ENCODE measurements at places on chromosomes 1 and 21. TPM values are rescaled to one million over a fixed set of nuclear protein-coding genes. Genes with fewer than 3 reads are reported as not detected.

The TXNIP gene
- 678 TPM for total RNA-seq

The U2AF1 gene
- total RNA-seq, result 19.2 TPM

The TRABD2B gene
- not detected for total RNA-seq

DNA sequence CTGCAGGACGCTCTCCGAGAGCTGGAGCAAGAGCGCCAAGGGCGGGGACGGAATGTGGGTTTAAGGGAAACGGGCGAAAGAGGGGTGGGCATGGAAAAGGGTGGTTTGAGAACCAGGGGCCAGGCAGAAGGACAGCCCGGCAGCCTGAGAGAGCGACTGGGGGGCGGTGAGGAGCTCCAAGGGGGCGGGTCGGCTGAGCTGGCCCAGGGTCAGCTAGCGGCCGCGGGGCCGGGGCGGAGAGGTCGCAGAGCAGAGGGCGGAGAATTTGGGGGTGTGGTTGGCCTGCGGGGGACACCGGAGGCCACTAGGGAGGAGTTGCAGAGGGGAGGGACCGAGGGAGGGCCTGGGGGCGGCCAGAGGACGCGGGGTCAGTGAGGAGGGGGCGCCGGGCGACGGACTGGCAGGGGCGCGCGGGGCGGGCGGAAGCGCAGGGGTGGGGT, 54.7 kb downstream of the NDUFS5 start:
- DNase-seq, result no peak

DNA sequence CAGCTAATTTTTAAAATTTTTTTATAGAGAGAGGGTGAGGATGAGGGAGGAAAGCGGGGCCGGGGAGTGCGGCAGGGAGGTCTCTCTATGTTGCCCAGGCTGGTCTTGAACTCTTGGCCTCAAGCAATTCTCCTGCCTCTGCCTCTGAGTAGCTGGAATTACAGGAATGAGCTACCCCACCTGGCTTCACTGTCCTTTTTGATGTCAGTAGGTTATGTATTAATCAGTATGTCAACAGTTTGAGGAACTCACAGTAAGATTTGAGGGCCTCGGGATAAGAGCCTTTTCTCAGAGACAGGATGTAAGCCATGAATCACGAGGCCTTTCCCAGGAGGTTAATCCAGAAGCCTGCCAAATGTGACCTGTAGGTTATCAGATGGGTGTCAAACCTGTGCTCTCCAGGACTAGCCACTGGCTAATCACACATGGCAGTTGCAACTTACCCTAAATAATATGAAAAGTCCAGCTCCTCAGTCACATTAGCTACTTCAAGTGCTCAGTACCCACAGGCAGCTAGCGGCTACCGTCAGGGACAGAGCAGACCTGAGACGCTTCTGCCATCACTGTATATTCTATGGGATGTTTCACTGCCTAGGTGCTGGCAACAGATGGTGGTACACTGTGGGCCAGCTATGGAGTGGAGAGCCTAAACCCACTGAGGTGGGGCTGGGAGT, 33.1 kb downstream of the TRIM67 start:
- DNase-seq, result no peak

- no peak for DNase-seq
Observed at GRCh38 chr1:31348449-31348848, 24.4 kb downstream of the FABP3 start.

DNA sequence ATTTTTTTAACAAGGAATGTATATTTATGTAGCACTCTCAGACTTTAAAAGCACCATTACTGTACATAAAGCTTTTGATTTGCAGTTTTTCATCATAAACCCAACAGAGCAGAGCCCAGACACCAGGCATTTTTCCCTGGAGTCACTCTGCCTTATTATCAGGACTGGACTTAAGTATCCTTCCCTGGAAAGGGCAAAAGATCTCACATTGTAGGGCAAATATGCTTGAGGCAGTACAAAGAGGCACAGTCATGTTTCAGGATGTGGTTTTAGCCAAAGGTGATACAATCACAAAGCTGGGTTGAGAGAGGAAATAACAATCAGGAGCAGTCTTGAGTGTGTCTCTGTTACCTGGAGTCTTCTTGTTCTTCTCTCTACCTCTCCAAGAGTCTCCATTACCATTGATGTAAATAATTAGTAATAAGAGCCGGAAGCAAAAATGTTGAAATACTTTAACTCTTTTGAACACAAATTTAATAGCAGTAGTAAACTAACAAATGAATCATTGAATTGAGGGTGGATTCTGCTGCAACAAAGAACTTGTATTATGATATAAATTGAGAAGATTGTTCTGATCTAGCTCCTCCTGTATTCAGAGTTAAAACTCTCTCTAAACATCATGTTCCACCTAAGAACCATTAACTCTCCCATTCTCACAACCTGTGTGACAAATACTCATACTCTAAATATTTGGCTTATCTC, 160.5 kb downstream of the LTN1 start:
- DNase-seq, result no peak

The C8B gene
- total RNA-seq, result not detected

The TTLL10 gene
- total RNA-seq, result not detected

DNA sequence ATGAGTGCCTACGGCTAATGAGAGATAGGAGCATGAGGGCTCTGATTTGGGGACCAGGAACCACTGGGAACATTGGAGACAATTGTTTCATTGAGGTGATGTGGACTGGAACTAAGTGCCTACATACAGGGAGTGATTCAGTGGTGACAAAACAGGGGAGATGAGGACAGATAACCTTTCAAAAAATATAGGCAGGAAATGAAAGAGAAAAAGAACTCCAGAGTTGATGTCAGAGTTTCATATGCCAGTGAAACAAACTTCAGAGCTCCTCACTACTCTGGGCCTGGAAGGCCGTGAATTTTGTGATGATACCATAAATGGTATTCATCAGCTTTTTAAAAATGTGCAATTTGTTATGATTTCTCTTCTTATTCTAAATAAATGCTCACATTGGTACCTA, 39.3 kb downstream of the FASLG start:
- DNase-seq, result no peak

- peak; percentile 83 for DNase-seq
Observed at GRCh38 chr1:59814180-59814900, 409 bp upstream of the HOOK1 start.

DNA sequence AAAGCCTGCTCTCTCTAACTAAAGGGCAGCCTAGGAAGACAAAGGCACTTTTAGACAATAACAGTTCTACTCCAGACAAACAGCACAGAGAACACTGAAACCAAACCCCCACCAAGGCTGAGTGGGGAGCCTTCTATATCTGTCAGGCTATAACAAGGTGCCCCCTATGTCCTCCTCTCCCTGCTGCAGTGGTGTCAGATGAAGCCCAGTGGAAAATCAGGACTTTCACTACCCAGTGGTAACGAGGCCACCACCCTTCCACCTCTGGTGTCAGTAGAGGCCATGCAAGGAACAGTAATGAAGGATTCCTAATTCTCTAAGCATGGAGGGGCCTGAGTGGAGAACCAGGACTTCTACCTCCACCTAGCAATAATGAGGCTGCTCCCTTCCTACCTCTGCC, 83.7 kb downstream of the ZSWIM5 start:
- no peak for DNase-seq

DNA sequence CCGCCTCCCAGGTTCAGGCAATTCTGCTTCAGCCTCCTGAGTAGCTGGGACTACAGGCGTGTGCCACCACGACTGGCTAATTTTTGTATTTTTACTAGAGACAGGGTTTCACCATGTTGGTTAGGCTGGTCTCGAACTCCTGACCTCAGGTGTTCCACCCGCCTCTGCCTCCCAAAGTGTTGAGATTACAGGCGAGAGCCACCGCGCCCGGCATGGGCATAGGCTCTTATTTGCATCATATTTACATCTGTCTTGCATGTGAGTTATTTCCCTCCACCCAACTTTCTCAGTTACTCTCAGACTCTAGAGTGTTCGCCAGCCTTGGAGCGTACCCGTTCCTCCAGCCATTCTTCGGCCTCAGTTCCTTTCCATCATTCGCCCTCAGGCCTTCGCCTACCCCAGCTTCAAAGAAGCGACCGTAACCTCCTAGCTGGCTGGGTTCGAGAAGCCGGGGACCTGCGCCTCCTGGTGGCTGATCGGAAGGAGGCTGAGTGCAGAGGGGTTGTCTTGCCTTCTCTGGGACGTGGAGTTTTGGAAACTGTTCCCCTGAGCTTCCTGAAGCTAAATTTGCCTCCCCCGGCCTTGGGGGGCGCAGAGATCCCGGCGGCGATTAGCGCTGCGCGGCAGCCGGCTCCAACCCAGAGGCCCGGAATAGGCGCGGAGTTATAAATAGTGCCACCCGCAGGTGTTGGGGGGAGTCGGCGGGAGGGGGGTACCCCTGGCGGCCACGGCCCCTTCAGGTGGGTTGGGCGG, 3.6 kb upstream of the ZBTB7B start:
- DNase-seq, result peak; percentile 78

The CACNA1S gene
- not detected for total RNA-seq

DNA sequence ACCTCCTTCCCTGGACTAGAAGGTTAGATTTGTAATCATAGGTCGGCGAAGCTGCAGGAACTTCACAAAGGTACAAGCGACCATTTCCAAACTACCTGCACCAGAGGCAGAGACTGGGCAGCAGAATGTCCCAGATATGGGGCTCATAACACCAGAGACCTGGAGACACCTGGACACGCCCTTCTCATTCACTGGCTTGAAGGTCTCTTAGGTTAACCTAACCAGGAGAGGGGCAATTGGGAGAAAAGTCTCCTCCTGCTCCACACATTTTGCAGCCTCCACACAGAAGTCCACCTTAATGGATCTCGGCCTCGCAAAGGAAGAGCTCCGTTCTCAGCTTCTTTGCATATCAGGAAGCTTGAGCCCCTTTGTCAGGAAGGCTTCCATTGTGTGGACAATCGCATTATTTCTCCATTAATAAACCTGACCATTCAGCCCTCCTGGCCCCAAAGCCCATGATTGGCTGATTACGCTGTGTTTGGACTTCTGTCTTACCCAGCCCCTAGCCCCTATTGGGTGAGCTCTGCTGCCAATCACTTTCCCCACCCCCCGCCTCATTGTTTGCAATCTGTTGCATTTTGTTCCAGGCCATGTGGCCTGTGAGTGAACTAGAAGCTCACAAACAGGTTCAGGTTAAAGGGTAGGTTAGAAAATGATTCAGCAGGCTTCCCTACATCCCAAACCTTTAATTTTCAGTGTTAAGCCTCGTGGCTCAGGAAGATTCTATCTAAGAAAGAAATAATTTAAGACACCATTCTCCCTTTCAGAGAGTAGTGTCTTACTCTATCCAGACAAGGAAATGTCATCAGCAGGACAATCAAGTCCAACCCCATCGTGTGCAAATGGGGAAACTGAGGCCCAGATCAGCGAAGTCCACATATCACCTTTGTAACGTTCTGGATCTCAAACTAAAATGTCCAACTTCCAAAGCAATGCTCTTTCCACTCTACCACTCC, 2.8 kb downstream of the MYCL start:
- DNase-seq, result no peak

GRCh38 chr1:9009438-9010370, 16.5 kb downstream of the SLC2A7 start:
- DNase-seq, result peak; percentile 55

The LINGO4 gene
- not detected for total RNA-seq

DNA sequence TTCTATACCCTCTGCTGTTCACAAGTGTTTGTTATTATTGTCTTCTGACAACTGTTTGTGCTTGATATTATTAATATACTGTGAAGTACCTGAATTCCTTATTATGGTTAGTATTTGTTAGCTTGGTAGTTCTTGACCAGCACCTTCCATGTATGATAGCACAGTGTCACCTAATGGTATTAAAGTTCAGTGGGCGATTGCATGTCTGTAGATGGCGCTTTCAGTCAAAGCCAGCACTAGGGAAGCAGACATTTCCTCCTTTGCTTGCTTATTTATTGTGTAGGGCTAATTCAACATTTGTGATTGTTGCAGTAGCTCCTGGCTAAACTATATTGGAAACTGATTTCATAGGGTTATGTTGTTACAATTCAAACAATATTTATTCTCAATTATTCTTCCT, 218.0 kb downstream of the ZP4 start:
- DNase-seq, result no peak

DNA sequence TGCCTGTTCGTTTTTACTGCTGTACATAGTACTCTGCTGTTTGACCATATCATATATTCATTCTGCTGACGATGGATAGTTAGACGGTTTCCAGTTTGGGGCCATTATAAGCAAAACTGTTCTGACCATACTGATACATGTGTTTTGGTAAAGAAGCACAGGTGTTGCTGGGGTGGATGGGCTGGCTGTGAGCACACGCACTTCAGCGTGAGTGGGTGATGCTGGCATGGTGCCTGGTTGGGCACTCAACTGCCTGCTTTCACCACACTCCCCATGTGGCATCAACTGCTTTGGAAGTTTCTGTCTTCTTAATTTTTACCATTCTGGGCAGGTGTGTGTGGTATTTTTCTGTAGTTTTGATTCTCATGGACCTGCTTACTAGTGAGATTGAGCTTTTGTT, 37.3 kb downstream of the ADARB1 start:
- no peak for DNase-seq

DNA sequence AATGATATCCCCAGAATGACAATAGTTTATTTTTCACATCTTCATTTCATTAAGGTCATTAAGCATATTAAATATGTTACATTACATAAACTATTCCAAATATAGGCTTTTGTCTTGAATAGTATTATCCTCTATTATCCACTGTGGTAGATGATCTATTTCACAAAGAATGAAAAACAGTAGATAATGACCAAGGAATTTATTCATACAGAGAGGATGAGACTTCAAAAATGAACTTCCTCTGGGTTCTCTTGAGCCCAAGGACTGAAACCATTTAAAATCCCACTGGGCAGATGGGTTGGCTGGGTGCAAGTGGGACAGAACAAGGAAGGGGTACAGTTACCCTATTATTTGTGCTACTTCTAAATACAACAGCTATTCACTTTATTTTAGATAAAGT, 33.0 kb downstream of the PTPN14 start:
- no peak for DNase-seq

DNA sequence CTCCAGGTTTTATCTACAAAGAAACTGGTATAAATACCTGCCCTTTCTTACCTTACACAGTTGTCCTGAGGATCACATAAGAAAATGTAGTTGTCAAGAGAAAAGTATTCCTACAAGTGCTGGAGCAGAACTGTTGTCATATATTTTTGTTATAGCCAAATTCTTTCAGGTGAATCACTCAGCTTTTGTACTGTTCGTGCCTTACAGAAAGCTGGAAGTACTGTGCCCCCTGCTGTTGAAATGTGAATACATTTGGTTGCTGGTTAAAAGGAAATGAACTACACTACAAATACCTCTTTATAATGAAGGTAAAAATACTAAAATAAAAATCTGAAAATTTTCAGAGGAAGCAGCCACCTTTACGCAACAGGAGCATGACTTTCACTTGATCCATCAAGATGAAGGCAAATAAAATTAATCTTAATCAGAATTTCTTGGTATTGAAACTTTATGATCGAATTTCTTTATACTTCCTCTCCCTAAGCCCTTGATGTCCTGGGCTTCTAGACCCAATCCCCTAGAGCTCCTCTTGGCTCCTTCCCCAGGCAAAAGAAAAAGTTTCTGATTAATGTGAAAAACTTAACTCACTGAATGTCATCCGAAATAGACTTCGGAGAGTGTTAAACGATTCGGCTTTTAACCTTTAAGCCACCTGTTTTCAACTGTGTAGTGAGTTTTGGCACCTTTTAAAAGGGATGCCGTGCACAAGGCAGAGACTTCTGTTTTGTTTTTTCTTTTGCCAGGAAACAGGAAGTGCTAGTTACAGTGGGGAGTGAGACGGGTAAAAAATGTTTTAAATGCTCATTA, 12.5 kb downstream of the CHML start:
- DNase-seq, result no peak

The OR10T2 gene
- not detected for total RNA-seq

The NTMT2 gene
- total RNA-seq, result not detected
